CD4-positive, alpha-beta T cell treated with Interleukin-15 for 1 hour (primary cell): ENCODE measurements at places on chromosomes 16 and 17.

- DNase-seq: no peak
Observed at GRCh38 chr17:79627766-79628690, 17.2 kb upstream of the RBFOX3 start.

GRCh38 chr17:45251931-45252330 is 10.0 kb downstream of the SPATA32 start:
- DNase-seq: no peak

GRCh38 chr17:66491213-66491612 is 188.8 kb downstream of the PRKCA start:
- DNase-seq: no peak

- no peak for DNase-seq
Observed at GRCh38 chr16:78306361-78306760, 206.9 kb downstream of the WWOX start.

DNA sequence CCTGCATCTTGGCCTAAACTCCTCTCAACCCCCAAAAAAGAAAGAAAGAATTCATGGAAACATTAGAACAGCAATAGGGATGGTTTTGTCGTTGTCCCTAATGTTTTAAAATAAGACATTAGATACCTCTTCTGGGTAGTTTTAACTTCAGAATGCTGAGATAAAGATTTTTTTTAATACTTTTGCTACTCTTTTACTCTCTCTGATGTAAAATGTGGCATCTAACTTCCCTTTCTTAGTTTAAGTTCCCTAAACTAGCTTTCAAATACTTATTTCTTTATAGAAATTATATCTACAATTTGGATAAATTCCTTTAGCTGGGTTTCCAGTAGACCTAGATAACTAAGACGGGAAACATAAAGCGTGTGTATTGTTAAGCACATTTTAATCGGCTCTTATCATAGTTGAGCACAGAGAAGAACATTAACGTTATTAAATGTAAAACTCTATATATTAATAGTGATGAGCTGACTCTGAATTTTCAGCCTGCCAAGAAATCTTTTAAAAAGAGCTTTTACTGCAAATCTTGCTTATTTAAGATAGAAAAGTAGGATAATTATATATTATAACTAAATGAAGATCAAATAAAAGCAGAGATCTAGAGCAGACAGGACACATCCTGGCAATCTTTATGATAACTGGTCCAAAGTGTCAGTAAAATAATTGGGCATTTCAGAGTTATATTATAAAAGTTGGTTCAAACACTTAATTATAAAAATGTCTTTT is 183.2 kb downstream of the CYB561 start:
- no peak for DNase-seq

- no peak for DNase-seq
Observed at GRCh38 chr16:69793526-69793925, 31.4 kb downstream of the WWP2 start.

DNA sequence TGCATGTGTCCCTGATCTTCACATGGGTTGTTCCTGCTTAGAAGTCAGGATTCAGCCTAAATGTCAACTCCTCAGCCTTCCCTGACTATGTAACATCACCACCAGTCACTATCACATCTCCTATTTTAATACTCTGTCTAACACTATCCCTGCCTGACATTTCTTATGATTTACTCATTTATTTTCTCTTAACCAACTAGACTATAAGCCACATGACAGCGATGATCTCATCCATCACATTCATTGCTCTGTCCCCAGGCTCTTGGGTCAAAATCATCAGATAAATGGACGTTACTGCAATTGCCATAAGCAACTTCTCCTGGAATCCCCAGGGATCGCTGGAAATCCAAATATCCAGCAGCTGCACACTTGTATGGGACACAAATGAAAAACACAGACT is 15.7 kb downstream of the CDRT4 start:
- no peak for DNase-seq

DNA sequence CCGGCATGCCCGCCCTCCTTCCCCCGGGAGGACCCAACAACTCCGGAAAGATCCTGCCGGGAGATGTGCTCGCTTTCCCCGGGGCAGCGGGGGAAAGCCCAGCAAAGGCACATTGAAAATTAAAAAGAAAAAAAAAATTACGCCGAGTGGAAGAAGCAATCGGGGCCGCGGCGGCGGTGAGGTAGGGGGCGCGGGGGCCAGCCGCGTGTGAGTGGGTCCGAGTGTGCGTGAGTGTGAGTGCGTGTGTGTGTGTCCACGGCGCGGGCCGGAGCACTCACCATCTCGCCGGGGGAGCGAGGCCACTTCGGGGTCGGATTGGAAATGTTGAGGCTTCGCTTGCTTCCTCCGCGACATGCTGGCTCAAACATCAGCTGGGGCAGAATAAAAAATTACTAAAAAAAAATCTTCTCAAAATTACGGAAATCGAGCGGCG is at the start of gene SALL1:
Gene SALL1, minus strand, starts transcription at position 383 of the 433 bp plus-strand sequence. Its CDS starts 29 bp downstream, at position 354.
- no peak for DNase-seq

- no peak for DNase-seq
Observed at GRCh38 chr16:3637371-3637923, 17.0 kb upstream of the DNASE1 start.

DNA sequence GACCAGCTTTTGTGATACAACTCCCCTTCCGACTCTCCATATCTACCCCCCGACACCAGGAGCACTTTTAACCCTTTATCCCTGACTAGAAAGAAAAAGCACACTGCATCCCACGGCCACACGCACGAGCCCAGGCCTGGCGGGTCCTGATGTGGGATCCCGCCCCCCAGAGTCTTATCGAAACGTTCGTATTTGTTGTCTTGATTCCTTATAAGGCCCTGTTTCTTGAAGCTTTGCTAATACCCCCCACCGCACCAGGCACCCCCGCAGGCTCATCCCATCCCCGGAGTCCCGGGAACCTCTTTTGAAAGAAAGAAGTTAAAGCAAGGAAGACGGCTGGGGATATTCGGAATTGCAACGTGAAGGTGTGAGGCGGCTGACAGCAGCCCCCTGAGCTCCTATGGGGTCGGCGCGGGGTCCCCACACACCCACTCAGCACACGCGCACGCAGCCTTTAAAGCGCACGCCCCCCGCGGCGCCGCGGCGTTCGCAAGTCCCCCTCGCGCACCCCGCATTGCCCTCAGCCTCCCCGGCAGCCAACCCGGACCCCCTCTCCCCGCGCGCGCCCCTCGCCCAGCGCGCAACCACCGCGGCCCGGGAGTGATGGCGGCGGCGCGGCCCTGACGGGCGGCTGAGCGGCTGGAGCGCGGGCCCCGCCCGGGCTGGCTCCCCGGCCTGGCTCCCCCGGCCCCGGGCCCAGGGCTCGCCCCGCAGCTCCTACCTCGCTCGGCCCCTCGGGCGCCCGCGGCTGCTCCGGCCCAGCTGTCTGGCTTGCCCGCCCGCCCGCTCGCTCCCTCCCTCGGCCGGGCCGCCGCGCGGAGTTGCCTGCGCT is 448 bp downstream of the STAT5B start:
- peak; percentile 33 for DNase-seq

GRCh38 chr17:7308625-7309433 is 1.4 kb downstream of the EIF5A start:
- peak; percentile 94 for DNase-seq

DNA sequence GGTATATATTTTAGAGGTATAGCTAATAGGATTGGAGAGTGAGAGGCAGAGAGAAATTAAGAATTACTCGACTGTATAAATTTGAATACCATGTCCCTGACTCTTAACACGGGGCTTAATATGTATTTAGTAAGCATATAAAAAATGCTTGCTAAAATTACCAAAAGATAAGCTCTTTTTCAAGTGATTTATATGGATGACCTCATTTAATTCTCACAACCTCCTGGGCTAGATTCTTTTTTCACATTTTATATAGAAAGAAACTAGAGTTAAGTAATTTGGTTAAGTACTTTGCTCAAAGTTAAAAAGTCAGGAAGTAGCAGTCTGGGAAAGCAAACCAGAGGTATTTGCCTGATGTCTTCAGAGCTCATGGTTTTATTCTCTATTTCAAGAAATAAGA is 963.5 kb upstream of the SOX9 start:
- no peak for DNase-seq

- no peak for DNase-seq
Observed at GRCh38 chr16:72749091-72749490, 298.8 kb downstream of the ZFHX3 start.

DNA sequence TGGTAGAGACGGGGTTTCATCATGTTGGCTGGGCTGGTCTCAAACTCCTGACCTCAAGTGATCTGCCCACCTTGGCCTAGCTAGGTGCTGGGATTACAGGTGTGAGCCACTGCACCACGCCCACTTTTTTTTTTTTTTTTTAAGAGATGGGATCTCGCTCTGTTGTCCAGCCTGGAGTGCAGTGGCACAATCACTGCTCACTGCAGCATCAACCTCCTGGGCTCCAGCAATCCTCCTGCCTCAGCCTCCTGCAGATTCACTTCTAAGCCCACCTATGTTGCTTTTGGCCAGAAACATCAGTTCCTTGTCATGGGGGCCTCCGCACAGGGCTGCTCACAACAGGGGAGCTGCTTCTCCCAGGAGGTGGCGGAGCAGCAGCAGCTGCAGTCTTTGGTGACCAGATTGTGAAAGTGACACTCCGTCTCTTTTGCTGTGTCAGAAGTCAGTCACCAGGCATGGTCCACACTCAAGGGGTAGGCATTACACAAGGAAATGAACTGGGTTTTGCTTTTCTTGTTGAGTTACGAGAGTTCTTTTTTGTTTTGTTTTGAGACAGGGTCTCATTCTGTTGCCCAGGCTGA is 4.5 kb upstream of the NME4 start:
- DNase-seq: peak; percentile 47

- DNase-seq: no peak
Observed at GRCh38 chr16:2846511-2847310, 11.3 kb downstream of the PRSS22 start.

GRCh38 chr16:70680495-70681381 is 5.1 kb downstream of the MTSS2 start:
- no peak for DNase-seq

- peak; percentile 97 for DNase-seq
Observed at GRCh38 chr17:48025040-48025903, 12.3 kb downstream of the COPZ2 start.

DNA sequence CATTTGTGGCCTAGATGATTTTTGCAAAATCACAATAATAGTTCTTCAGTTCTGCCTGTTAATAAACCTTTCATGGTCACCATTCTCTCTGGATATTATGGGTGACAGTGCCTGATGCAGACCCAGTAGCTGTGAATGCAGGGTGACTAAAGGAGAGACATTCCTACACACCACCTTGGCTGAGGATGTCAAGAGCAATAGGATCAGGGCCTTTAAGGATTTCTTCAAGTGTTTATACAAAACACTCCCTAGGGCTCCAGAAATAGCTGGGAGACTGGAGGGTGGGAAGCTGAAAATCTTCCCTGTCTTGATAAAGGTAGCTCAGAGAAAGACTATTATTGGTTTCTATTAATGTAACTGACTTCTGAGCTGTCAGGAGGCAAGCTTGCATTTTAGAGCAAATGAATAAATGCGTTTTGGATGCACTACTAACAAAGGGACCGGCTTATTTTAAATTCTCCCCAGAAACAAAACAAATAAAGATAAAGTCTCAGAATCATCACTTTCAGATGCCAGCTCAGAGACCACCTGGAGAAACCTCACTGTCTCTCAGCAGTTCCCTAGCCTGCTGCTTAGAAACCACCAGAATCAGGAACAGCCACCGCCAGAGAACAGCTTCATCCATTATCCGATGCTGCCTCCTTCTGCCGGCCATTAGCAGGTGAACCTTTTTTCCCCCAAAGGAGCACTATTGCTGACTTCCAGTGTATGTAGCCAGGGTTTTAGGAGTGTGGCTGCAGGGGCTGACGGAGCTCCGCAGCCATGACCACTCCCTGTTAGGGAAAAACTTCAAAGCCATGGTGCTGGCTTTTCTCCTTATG is 171.4 kb upstream of the DYNLRB2 start:
- no peak for DNase-seq

GRCh38 chr17:36002631-36003030 is 1.3 kb upstream of the CCL15 start:
- DNase-seq: no peak

GRCh38 chr16:84975066-84975465 is 36.3 kb downstream of the ZDHHC7 start:
- DNase-seq: no peak

GRCh38 chr17:75152523-75152921 is 1.8 kb downstream of the JPT1 start:
- DNase-seq: no peak

DNA sequence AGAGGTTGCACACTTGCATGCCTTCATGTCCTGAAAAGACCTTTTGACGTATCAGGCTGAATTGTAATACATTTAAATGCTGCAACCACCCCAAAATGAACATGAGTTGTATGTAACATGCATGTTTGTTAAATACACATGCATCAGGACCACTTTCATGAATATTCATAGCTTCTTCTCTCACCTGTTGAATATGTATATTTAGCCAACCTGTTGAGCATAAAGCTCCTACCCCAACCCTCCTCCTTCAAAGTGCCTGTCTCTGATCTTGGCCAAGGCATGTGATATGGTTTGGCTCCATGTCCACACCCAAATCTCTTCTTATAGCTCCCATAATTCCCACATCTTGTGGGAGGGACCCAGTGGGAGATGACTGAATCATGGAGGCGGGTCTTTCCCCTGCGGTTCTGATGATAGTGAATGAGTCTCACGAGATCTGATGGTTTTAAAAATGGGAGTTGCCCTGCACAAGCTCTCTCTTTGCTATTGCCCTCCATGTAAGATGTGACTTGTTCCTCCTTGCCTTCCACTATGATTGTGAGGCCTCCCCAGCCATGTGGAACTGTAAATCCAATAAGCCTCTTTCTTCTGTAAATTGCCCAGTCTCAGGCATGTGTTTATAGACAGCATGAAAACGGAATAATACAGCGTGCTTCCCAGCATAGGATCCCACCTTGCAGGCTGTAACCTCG is 3.8 kb upstream of the CRYM start:
- no peak for DNase-seq

GRCh38 chr17:15456496-15456895 is 10.9 kb downstream of the CDRT4 start:
- no peak for DNase-seq

DNA sequence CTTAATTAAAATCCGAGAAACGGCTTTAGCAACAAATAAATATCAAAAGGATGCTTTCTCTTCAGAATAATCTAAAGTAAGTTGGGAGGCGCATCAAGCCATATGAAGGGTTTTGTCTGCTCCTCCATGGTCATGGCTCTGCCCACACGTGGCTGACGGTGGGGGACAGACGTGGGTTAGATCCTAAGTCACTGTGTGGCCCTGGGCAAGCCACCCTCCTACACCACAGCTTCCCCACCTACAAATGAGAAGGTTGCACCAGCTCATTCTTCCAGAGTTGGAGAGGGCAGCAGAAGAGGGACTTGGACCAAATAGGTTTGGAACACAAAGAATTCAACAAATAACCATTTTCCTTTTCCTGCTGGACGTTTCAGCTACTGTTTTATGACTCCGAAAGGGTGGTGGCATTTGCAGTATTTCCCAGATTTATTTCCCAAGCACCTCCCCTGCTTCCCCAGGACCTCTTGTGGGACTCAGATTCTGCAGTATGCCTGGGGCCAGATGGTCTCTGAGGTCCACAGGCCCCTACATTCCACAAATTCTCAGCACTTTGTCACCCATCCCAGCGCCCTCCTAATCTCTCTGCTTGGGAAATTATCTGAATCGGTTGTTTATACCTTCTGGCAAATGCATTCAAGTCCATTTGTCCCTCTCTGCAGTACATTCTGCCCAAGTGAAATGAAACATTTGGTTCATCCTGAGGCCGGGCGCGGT is 17.8 kb downstream of the LRRC75A start:
- DNase-seq: no peak

GRCh38 chr16:22007159-22007508 is 777 bp upstream of the MOSMO start:
- no peak for DNase-seq

- no peak for DNase-seq
Observed at GRCh38 chr16:12976496-12976895, 75.1 kb downstream of the SHISA9 start.
